ENCODE measurements at places on chromosomes 12 and 14. TPM values are rescaled to one million over a fixed set of nuclear protein-coding genes. Genes with fewer than 3 reads are reported as not detected.

- H3K4me1 ChIP-seq = peaks cover 10% of the 10 kb centered on the region
- H3K27me3 ChIP-seq = no peaks in the 10 kb centered on the region
- no peaks in the 10 kb centered on the region for H3K36me3 ChIP-seq
- H3K27ac ChIP-seq = no peak overlapping the region
- no peak for DNase-seq
Measured at GRCh38 chr12:2291947-2292346, 239.2 kb downstream of the CACNA1C start.

GRCh38 chr12:116535241-116535640 lies 23.9 kb upstream of the MAP1LC3B2 start:
- DNase-seq = no peak
- H3K27me3 ChIP-seq = no peaks in the 10 kb centered on the region
- no peaks in the 10 kb centered on the region for H3K36me3 ChIP-seq

PLA2G1B gene
- not detected for total RNA-seq

DNA sequence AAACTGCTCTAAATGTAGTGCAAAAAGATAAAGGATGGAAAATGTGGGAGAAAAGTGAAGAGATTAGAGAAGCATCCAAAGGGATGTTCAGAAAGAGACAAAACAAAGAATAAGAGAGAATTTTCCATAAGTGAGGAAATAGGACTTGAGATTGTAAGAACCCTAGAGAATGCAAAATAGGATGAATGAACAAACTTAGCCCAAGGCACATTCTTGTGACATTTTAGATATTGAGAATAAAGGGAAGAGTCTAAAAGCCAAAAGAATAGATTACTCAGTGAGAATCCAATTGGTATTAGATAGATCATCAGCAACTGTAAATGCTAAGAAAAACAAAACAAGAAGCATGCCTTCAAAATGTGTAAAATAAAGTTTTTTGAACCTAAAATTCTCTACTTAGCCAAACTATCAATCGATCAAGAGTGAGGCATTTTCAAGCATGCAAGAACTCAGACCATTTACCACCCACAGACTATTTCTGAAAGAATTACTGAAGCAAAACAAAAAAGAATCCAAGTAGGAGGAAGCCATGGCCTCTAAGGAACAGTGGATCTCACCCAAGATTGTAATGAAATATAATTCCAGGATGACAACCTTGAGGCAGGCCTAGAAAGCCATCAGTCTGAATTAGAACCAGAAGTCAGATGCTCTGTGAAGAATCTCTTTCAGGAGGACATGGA lies 33.5 kb downstream of the DYRK2 start:
- no peak for DNase-seq
- no peaks in the 10 kb centered on the region for H3K4me1 ChIP-seq

VRTN gene
- total RNA-seq = 104 TPM

DNA sequence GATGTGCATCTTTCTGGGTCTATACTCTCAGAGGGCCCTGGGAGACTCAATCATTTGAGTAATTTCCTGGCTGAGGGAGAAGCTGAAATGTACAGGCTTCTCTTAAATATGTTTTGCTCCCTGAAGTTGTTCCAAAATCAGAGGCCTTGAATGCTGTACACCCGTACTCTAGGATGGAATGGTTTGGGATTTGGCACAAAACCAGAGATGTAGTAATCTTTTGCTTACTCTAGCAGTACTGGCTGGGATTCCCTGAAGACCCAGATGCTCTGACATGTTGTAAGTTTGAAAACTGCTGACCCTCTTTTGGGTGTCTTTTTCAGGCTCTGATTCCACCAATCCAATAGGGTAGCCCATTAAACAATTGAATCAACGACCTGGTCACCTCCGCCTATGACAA lies 10.4 kb downstream of the ACACB start:
- DNase-seq = no peak
- no peak overlapping the region for H3K4me3 ChIP-seq
- no peaks in the 10 kb centered on the region for H3K27me3 ChIP-seq
- peaks cover 6% of the 10 kb centered on the region for H3K4me1 ChIP-seq

DNA sequence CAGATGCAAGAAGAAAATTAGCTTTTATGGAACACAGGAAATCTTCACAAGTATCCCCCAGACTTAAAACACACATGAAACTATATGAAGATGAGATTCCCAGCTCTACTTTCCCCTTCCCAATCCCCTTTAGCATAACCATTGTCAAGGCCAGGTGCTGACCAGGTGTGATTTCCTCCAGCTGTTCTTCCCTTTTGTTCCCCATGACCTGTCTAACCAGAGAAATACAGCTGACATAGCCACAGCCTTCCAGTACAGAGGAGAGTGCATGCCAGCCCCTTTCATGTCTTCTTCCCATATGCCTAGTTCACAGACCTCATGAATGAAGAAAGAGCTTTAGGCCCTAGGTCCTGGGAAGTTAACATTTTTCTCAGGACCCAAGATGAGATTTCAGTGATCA lies 43.5 kb upstream of the FKBP4 start:
- no peaks in the 10 kb centered on the region for H3K27me3 ChIP-seq
- peaks cover 17% of the 10 kb centered on the region for H3K4me1 ChIP-seq
- DNase-seq = peak; percentile 55
- no peak overlapping the region for H3K27ac ChIP-seq
- no peaks in the 10 kb centered on the region for H3K36me3 ChIP-seq
- peak overlapping the region; percentile 46 for H3K4me3 ChIP-seq

DNA sequence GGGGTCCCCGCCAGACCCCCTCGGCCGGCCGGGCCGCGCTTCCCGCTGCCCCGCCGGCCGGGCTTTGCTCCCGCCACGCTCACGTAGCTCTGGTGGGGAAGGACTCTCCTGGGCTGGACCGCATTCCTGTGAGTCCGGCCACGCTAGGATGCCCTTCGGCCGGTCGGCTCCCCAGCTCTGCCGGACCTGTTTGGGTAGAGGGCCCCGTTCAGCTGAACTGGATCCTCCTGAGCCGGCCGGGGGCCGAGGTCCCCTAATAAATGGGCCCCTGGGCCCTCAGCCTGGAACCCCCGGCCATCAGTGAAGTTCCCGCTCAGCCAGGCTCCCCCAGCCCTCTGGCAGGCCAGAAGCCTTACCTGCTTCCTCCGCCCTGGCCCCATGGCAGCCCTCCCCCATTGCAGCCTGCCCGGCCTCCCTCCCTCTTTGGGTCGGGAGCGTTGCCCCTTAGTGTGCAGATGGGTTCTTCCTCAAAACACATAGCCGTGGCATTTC lies 593 bp downstream of the UNC119B start:
- H3K4me1 ChIP-seq = no peaks in the 10 kb centered on the region
- peak; percentile 41 for DNase-seq
- peaks cover 18% of the 10 kb centered on the region for H3K36me3 ChIP-seq

DNA sequence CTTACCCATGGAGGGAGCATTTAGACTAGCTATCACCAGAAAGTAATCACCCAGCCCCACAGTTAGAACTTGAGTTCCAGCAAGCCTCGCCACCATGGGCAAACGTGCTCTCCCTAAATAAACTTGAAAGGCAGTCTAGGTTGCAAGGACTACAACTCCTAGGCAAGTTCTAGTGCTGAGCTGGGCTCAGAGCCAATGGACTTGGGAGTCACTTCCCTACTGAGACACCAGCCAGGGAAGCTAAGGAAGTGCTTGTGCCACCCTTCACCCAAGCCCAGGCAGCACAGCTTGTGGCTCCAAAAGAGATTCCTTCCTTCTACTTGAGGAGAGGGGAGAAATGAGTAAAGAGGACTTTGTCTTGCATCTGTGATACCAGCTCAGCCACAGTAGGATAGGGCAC lies 57.9 kb downstream of the SLCO1A2 start:
- no peak for DNase-seq
- no peaks in the 10 kb centered on the region for H3K36me3 ChIP-seq
- H3K4me1 ChIP-seq = no peaks in the 10 kb centered on the region
- no peak overlapping the region for H3K27ac ChIP-seq
- no peak overlapping the region for H3K4me3 ChIP-seq

DNA sequence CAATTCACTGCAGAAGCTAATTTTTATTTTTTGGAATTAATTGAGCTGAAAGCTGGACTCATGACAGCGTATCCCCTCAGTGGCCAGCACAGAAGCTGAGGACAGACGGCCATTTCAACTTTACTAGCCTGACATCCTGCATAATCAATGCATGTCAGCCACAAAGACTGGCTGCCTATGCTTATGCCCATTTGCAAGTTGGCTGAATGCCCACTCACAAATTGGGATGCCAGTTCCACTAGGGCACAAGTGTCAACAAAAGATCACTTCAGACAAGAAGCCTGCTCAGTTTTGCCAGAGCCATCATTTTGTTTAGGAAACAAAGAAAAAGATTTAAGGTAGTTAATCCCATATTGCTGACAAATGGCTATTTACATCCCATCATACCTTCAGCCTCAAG lies 417.6 kb downstream of the NOVA1 start:
- no peak overlapping the region for H3K4me3 ChIP-seq
- no peaks in the 10 kb centered on the region for H3K36me3 ChIP-seq
- no peaks in the 10 kb centered on the region for H3K27me3 ChIP-seq
- H3K27ac ChIP-seq = no peak overlapping the region
- no peak for DNase-seq

DNA sequence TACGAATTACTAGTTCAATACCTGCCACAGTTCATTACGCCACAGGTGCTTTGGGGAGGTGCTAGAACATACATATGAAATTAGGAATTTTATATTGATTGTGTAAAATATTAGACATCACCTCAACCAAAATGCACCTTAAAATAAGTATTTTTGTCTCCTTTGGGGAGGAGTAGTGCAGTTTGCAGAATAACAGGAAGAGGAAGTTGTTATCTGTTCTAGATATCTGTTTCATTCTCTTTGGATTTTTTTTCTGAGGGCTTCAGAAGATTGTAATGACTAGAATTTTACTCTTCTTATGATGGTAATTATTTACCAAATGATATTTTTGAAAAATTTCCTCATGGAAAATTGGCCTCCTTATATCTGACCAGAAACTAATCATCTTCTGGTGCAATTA lies 9.9 kb upstream of the GYS2 start:
- DNase-seq = no peak
- no peaks in the 10 kb centered on the region for H3K4me1 ChIP-seq
- H3K27me3 ChIP-seq = no peaks in the 10 kb centered on the region
- no peak overlapping the region for H3K4me3 ChIP-seq
- no peaks in the 10 kb centered on the region for H3K36me3 ChIP-seq

DLST gene
- total RNA-seq = 116 TPM

DNA sequence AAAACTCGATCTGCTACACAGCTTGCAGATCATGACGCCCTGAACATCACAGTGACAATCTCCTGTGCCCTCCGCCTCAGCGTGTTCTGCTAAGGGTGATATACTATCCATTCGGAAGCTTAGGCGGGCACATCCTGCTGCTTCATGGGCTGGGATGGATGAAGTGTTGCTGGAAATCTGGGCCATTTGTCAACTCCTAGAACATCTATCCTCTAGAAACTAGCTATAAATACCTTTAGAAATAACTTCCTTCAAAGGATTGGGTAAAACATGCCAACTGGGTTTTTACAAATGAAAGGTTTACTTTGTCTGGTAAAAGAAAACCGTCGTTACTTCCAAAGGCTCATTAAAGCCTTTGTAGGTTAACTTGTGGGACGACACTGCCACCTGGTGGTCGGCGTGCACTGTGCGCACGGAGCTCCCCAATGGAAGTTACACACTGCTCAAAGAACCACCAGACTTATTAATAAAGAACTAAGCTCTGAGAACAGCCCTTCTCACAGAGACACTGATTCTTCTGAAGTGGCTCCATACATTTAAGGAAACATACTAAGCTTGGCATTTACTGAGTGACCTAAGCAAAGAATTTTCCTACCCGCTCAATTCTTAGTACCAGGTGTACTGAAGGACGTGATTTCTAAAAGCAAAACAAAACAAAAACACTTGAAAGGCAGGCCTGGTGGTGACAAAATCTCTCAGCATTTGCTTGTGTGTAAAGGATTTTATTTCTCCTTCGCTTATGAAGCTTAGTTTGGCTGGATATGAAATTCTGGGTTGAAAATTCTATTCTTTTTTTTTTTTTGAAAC lies 21.6 kb upstream of the CACNA2D4 start:
- H3K27me3 ChIP-seq = no peaks in the 10 kb centered on the region
- peak; percentile 81 for DNase-seq
- H3K4me1 ChIP-seq = peaks cover 3% of the 10 kb centered on the region
- no peak overlapping the region for H3K27ac ChIP-seq
- H3K36me3 ChIP-seq = peaks cover 24% of the 10 kb centered on the region

GRCh38 chr14:69964841-69965240 lies 85.6 kb downstream of the SMOC1 start:
- no peaks in the 10 kb centered on the region for H3K27me3 ChIP-seq
- H3K4me1 ChIP-seq = no peaks in the 10 kb centered on the region
- no peak overlapping the region for H3K27ac ChIP-seq
- no peaks in the 10 kb centered on the region for H3K36me3 ChIP-seq
- DNase-seq = no peak

GRCh38 chr14:93033983-93034670 lies 81.6 kb downstream of the ITPK1 start:
- peaks cover 14% of the 10 kb centered on the region for H3K4me1 ChIP-seq
- no peaks in the 10 kb centered on the region for H3K36me3 ChIP-seq
- peak; percentile 58 for DNase-seq
- H3K27ac ChIP-seq = no peak overlapping the region

DNA sequence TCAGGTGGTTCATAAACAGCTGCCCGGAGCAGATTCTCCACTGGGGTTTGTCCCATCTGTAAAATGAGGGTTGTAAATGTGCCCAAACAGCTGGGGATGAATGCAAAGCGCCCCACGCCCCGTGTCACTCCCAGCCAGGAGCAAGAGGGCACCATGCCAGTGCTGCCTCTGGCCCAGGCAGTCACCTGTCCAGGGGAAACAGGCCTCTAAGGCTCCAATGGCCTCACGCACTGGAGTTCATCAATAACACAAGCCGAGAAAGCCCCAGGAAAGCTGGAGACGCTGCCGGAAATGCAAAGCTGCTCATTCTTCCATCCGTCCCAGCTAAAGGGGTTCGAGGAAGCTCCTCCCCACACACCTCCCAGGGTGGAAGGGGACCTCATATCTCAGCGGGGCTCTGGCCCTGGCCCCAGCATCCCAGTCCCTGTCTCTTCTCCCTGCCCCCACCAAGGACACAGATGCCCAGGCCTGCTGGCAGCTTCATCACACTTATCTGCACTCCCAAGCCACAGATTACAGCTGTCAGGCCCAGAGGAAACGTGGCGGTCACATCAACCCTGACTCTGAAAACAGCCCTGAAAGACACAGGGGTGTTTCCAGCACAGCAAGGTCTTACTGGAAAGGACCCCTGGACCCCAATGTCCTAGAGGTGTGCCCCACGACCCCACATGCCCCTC lies 21.5 kb downstream of the SCARB1 start:
- H3K4me3 ChIP-seq = no peak overlapping the region
- H3K27me3 ChIP-seq = no peaks in the 10 kb centered on the region
- DNase-seq = no peak
- peaks cover 3% of the 10 kb centered on the region for H3K36me3 ChIP-seq

GRCh38 chr14:31911160-31911559 lies 165.9 kb upstream of the ARHGAP5 start:
- H3K4me1 ChIP-seq = no peaks in the 10 kb centered on the region
- H3K27ac ChIP-seq = no peak overlapping the region
- peaks cover 16% of the 10 kb centered on the region for H3K36me3 ChIP-seq
- no peak overlapping the region for H3K4me3 ChIP-seq
- H3K27me3 ChIP-seq = no peaks in the 10 kb centered on the region

GRCh38 chr14:22423958-22424357 lies 165.1 kb downstream of the DAD1 start:
- no peak overlapping the region for H3K4me3 ChIP-seq
- no peak overlapping the region for H3K27ac ChIP-seq
- DNase-seq = no peak
- H3K27me3 ChIP-seq = no peaks in the 10 kb centered on the region

- no peak overlapping the region for H3K27ac ChIP-seq
- H3K27me3 ChIP-seq = no peaks in the 10 kb centered on the region
- DNase-seq = no peak
- H3K36me3 ChIP-seq = no peaks in the 10 kb centered on the region
Measured at GRCh38 chr12:105555556-105556295, 225.2 kb downstream of the C12orf75 start.

MYF6 gene
- not detected for total RNA-seq

Measured in H9 (cell line).